Activated naive CD4-positive, alpha-beta T cell treated with anti-CD3 and anti-CD28 coated beads for 36 hours (primary cell): ENCODE measurements at places on chromosomes 4 and X. TPM values are rescaled to one million over a fixed set of nuclear protein-coding genes. Genes with fewer than 3 reads are reported as not detected.

The DDX53 gene
- not detected for total RNA-seq

The NSUN7 gene
- 0.27 TPM for total RNA-seq

The CT47B1 gene
- not detected for total RNA-seq

The GSX2 gene
- total RNA-seq: not detected

The MED12 gene
- total RNA-seq: 43.5 TPM

The VCX3B gene
- not detected for total RNA-seq

The CLIC2 gene
- 0.27 TPM for total RNA-seq

The GPR34 gene
- not detected for total RNA-seq

The ZFP92 gene
- 0.74 TPM for total RNA-seq

The SPANXD gene
- total RNA-seq: not detected

GRCh38 chr4:108203377-108203776 lies 34.6 kb upstream of the LEF1 start:
- no peak overlapping the region for H3K4me3 ChIP-seq
- DNase-seq: no peak
- H3K36me3 ChIP-seq: peaks cover 18% of the 10 kb centered on the region
- H3K27ac ChIP-seq: no peak overlapping the region
- H3K27me3 ChIP-seq: no peaks in the 10 kb centered on the region
- H3K4me1 ChIP-seq: peaks cover 28% of the 10 kb centered on the region

DNA sequence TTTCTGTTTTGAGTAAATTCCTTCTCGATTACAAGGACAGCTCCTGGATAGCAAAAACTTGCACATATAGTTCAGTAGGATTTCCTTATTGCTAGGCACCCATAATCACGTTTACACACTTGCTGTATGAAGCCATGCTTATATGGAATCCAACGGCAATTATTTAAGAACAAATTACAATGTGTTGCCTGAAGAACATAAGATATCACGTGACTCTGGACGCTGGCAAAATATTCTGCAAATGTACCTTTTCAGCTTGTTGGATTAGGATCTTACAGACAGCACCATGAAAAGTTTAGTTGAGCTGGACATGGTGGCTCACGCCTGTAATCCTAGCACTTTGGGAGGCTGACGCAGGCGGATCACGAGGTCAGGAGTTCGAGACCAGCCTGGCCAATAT lies 17.4 kb downstream of the MFAP3L start:
- no peaks in the 10 kb centered on the region for H3K36me3 ChIP-seq
- H3K27me3 ChIP-seq: peaks cover 10% of the 10 kb centered on the region
- H3K4me1 ChIP-seq: peaks cover 7% of the 10 kb centered on the region
- no peak for DNase-seq
- H3K4me3 ChIP-seq: no peak overlapping the region

DNA sequence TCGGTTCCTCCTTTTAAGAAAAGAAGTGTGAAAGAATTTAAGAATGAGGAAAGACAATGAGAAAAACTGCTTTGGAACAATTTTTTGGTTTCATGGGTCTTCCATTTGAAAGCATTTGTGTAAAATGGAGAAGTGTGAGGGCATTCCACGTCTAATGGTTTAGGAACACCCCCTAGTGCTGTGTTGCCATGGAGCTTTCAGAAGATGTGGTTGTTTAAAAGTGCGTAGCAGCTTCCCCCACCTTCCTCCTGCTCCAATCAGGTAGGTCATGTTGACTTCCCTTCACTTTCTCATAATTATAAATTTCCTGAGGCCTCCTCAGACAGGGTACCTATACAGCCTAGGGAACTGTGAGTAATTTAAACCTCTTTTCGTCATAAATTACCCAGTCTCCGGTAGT lies 50.0 kb downstream of the UGT2B10 start:
- H3K36me3 ChIP-seq: no peaks in the 10 kb centered on the region
- H3K4me1 ChIP-seq: no peaks in the 10 kb centered on the region

DNA sequence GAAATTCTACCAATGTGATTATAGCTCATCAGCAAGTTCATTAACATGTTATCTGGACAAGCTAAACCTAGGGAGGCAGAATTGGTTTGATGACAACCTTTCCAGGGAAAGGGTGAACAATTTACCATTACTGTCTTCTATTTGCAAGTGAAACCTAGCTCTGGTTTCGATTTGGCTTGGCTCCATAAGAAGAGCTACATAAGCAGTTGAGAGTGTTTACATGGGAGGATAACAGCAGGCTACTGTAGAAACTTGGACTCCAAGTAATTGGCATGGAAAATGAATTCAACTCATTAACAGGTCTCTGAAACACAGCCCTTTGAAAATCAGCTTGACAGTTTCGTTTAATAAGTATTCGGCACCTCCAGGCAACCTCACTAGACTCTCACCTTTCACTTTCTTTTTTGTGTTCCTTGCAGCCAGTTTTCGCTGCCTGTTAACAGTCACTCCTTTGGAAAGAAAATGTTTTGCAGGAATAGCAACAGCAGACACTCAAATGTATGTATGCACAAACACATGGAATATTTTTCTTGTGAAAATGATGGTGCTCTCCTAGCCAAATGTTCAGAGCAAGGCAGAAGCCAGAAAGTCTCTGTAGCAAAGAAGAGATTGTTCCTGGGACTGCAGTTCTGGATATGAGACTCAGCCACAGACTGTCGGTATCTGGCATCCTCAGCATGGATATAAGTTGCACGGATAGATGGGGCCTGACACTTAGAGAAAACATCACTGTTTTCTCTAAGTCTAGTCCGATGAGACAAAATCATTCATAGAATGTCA lies 27.5 kb downstream of the POU3F4 start:
- no peaks in the 10 kb centered on the region for H3K36me3 ChIP-seq
- DNase-seq: no peak
- H3K4me1 ChIP-seq: no peaks in the 10 kb centered on the region
- no peak overlapping the region for H3K4me3 ChIP-seq

- no peak overlapping the region for H3K27ac ChIP-seq
- H3K27me3 ChIP-seq: no peaks in the 10 kb centered on the region
- H3K36me3 ChIP-seq: no peaks in the 10 kb centered on the region
- no peak for DNase-seq
- no peaks in the 10 kb centered on the region for H3K4me1 ChIP-seq
These were observed 221.2 kb upstream of the ATP6AP2 start for GRCh38 chrX:40359593-40359992.

- no peaks in the 10 kb centered on the region for H3K4me1 ChIP-seq
- no peak overlapping the region for H3K4me3 ChIP-seq
- H3K36me3 ChIP-seq: peaks cover 1% of the 10 kb centered on the region
- peaks cover 17% of the 10 kb centered on the region for H3K27me3 ChIP-seq
- no peak overlapping the region for H3K27ac ChIP-seq
- no peak for DNase-seq
These were observed 101.5 kb upstream of the SMAD1 start for GRCh38 chr4:145380123-145380522.

GRCh38 chr4:174111422-174111821 lies 172.0 kb downstream of the FBXO8 start:
- H3K4me3 ChIP-seq: no peak overlapping the region
- H3K27ac ChIP-seq: no peak overlapping the region
- no peak for DNase-seq
- peaks cover 24% of the 10 kb centered on the region for H3K27me3 ChIP-seq
- H3K4me1 ChIP-seq: no peaks in the 10 kb centered on the region

- H3K4me1 ChIP-seq: no peaks in the 10 kb centered on the region
- H3K27ac ChIP-seq: no peak overlapping the region
- H3K27me3 ChIP-seq: no peaks in the 10 kb centered on the region
- H3K4me3 ChIP-seq: no peak overlapping the region
- no peaks in the 10 kb centered on the region for H3K36me3 ChIP-seq
These were observed 132.2 kb downstream of the VEGFC start for GRCh38 chr4:176660561-176660960.

DNA sequence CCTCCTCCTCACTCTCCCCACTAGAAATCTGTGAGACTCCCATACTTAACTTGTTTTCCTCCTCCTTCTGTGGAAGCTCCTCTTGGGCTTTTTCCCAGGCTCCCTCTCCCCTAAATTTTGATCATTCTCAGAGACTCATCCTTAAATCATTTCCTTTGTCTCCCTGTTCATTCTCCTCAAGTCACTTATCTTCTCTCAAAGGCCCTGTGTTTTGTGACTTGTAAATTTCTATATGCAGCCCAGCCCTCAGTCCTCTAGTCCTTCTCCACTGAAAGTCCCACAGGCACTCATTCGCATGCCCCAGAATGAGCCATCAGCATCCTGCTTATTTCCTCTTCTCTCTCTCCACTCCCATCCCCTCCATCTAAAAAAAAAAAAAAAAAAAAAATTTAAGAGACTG lies 171.8 kb downstream of the SOWAHB start:
- H3K36me3 ChIP-seq: no peaks in the 10 kb centered on the region
- no peak overlapping the region for H3K4me3 ChIP-seq
- no peak for DNase-seq

- no peak for DNase-seq
- H3K4me1 ChIP-seq: peaks cover 16% of the 10 kb centered on the region
- peaks cover 58% of the 10 kb centered on the region for H3K27me3 ChIP-seq
- no peaks in the 10 kb centered on the region for H3K36me3 ChIP-seq
- H3K27ac ChIP-seq: no peak overlapping the region
These were observed 1.9 kb downstream of the DCHS2 start for GRCh38 chr4:154489558-154490233.

- H3K27me3 ChIP-seq: peaks cover 4% of the 10 kb centered on the region
- H3K4me1 ChIP-seq: no peaks in the 10 kb centered on the region
- DNase-seq: no peak
- H3K4me3 ChIP-seq: no peak overlapping the region
- H3K27ac ChIP-seq: no peak overlapping the region
- H3K36me3 ChIP-seq: no peaks in the 10 kb centered on the region
These were observed 82.0 kb downstream of the UNC5C start for GRCh38 chr4:95466791-95467190.

DNA sequence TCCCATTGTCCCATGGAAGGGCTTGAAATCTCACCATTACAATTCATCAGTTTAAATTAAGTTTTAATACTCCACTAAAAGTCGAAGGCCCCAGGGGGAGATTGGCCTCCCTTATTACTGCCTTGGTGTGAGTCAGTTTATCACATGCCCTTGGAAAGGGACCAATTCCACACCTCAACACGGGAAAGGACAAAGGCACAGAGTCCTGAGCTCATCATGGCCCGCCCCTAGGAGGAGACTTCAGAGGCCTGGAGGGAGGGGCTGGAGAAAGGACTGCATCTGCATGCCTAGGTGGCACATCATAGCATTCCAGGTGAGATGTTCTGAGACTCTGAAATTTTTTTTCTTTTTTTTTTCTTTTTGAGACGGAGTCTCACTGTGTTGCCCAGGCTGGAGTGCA lies 2.8 kb upstream of the SEL1L3 start:
- H3K27me3 ChIP-seq: no peaks in the 10 kb centered on the region
- no peak for DNase-seq
- no peak overlapping the region for H3K27ac ChIP-seq
- H3K36me3 ChIP-seq: peaks cover 3% of the 10 kb centered on the region
- H3K4me1 ChIP-seq: peaks cover 13% of the 10 kb centered on the region

DNA sequence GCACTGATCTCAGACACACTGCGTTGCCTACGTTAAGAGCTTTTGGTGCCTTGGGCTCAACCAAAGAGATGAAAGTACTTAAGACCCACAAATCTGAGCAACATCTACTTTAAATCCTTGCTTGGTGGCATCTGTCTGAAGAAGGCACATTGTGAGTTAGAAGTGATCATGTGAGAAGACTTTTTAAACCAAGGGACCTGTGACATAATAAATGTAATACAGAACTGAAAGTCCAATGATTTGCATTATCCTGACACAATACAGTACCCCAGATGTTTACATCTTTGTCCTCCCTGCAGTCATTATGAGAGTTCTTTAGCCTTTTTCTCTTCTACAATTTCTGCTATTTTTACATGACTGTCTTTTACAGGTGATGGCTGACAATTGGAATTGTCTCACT lies 96.7 kb upstream of the FTHL17 start:
- H3K27ac ChIP-seq: no peak overlapping the region
- no peaks in the 10 kb centered on the region for H3K36me3 ChIP-seq
- H3K4me3 ChIP-seq: no peak overlapping the region
- no peak for DNase-seq

DNA sequence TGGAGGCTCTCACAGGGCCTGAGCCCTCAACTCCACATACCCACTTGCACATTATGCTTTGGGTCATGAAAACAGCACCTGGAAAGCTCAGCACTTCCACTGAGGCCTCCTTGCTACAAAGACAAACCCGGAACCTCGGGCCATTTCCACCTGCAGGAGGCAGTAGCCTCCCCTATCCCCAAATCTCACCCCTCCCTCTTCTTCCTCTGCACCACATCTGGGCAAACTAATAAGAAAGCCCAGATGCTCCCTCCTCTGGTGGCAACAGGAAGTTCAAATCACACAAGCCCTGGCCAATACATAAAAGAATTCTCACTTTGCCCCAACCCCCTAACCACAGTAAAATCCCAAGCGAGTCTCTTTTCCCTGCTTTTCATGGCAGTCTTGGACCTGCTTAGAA lies 136.4 kb downstream of the MAPK10 start:
- no peaks in the 10 kb centered on the region for H3K4me1 ChIP-seq
- H3K4me3 ChIP-seq: no peak overlapping the region
- no peak for DNase-seq

DNA sequence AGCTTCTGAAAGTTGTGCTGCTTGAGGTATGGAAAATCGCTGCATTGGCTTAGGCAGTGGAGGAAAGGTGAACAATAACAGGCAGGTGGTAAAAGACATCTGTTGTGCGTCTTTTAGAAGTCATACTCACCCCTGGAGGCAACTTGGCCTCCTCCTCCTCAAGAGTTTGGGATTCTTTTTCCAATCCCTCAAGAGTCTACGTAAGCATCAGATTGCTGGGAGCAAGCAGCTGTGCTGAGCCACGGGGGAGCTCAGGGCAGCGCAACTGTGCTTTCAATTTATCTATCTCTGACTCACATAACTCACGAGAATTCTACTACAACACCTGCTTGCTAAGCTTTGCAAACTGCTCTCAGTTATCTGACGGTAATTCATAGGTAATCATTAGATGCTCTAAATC lies 6.4 kb upstream of the RBMX2 start:
- H3K27ac ChIP-seq: no peak overlapping the region
- H3K4me3 ChIP-seq: no peak overlapping the region

GRCh38 chr4:38482696-38483095 lies 181.3 kb upstream of the KLF3 start:
- H3K4me1 ChIP-seq: peaks cover 11% of the 10 kb centered on the region
- no peak for DNase-seq
- no peaks in the 10 kb centered on the region for H3K36me3 ChIP-seq
- H3K27ac ChIP-seq: no peak overlapping the region
- no peak overlapping the region for H3K4me3 ChIP-seq

DNA sequence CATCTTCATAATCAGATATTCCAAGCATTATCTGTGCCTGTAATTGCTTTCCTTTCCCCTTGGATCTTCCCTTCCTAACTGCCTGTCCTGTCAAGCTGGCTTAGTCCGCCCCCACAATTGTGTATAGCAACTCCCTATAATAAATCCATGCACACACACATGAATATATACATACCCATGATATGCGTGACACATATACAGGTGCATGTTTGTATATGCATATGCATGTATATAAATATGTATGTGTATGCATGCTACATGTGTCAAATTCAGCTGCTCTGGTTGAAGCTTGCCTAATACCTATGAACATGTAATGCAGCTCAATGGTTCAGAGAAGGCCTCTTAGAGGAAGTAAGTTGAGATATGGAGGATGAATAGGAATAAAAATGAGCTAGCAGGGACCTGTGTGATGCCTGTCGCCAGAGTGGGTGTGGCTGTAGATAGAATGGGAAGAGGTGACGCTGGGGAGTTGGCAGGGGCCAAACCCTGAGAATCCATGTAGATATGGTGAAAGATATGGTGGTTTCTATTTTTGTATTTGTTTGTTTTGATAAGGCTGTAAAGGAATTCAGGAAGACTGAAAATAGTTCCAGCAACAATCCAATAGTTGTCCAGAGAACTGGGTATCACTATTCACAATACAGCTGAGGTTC lies 595.0 kb upstream of the BOD1L1 start:
- H3K4me1 ChIP-seq: no peaks in the 10 kb centered on the region
- H3K4me3 ChIP-seq: no peak overlapping the region
- H3K27me3 ChIP-seq: no peaks in the 10 kb centered on the region
- no peak for DNase-seq
